ENCODE measurements at places on chromosomes 16 and 17. TPM values are rescaled to one million over a fixed set of nuclear protein-coding genes. Genes with fewer than 3 reads are reported as not detected.
A peak's percentile ranks its signal among the peaks of the same experiment; 100 is the strongest.

OR4D1 gene
- total RNA-seq: 0.11 TPM

CACNB1 gene
- 17.9 TPM for total RNA-seq

DNA sequence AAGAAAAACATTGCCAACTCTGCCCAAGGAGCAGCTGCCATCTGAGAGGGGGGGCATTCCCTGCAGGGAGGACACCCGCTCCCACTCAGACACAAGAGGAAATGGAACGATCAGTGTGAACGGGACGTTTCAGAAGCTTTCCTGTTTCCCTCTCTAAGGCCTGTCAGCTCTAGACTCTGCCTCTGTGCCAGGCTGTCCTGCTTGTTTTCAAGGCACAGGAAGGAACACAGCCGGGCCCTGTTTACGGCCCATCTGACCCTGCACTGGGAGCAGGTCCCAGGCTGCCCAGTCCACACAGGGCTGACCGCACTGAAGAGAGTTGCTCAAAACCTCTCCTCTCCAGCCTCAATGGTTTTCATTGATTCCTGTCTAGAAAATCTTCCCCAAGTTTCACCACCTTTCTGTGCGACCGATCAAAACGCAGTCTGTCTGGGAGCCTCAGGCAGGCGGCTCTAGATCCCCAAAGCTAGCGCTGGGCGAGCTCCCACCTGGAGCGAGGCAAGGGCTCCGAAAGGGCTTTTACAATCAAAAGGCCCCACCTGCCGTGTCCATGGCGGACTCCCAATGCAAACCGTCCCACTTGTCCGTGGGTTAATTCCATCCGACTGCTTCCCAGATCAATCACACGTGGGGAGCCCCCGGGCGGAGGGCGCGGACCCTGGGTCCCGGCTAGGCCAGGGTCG lies 1.5 kb downstream of the PIEZO1 start:
- peaks cover 48% of the 10 kb centered on the region for H3K4me1 ChIP-seq
- peak overlapping the region; percentile 84 for H3K4me3 ChIP-seq
- no peak for DNase-seq
- H3K27me3 ChIP-seq: no peaks in the 10 kb centered on the region
- peak overlapping the region; percentile 90 for H3K27ac ChIP-seq
- no peaks in the 10 kb centered on the region for H3K36me3 ChIP-seq

DNA sequence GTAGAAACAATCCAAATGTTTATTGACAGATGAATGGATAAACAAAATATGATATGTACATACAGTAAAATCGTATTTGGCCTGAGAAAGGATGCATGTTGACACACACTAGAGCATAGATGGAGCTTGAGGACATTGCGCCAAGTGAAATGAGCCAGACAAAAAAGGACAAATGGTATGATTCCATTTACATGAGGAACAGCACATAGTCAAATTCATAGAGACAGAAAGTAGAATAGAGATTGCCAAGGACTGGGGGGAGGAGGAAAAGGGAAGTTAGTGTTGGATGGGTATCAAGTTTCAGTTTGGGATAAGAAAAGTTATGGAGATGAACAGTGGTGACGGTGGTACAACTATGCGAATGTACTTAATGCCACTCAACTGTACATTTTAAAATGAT lies 47.9 kb downstream of the COPRS start:
- H3K27me3 ChIP-seq: no peaks in the 10 kb centered on the region
- no peak for DNase-seq
- no peaks in the 10 kb centered on the region for H3K4me1 ChIP-seq
- peaks cover 3% of the 10 kb centered on the region for H3K36me3 ChIP-seq
- H3K4me3 ChIP-seq: no peak overlapping the region
- H3K27ac ChIP-seq: no peak overlapping the region

DNA sequence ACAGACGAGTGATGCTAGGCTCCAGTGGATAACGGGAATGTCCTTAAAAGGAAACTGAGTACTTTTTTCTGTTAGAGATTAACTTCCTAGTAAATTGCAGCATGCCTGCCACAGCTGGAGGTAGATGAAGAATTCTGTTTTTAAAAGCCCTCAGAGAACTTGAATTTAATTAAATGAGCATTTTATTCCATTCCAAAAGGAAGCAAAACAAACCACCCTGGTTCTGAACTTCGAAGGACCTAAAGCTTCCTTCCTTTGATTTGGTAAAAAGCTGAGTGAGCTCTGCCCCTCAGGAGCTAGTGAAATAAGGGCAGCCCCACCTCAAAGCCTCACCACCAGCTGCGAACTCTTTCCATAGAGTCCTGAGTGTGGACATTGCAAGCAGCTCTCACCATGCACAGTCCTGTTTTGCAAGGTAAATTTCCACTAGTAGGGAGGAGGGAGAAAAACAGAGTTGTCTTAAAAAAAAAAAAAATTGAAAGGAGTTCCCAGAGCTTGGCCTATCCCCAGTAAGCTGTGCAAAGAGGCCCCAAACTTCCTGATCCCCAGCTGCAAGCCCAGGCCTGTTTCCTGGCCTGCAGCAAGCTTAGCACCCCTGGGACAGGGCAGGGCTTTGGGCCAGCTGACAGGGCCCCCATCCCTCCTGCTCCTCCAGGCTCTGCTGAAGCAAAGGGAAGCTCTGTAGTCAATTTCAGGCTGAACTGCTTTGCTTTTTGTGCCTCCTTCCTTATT lies 11.2 kb downstream of the CHD9NB start:
- H3K36me3 ChIP-seq: no peaks in the 10 kb centered on the region
- peak; percentile 90 for DNase-seq
- peak overlapping the region; percentile 75 for H3K4me3 ChIP-seq
- H3K27ac ChIP-seq: peak overlapping the region; percentile 94

Data from osteocyte (in vitro differentiated cells).